ENCODE measurements at places on chromosomes 2 and 18.
A peak's percentile ranks its signal among the peaks of the same experiment; 100 is the strongest.

GRCh38 chr2:46434851-46435273 is 44.5 kb upstream of the TMEM247 start:
- DNase-seq, result no peak

DNA sequence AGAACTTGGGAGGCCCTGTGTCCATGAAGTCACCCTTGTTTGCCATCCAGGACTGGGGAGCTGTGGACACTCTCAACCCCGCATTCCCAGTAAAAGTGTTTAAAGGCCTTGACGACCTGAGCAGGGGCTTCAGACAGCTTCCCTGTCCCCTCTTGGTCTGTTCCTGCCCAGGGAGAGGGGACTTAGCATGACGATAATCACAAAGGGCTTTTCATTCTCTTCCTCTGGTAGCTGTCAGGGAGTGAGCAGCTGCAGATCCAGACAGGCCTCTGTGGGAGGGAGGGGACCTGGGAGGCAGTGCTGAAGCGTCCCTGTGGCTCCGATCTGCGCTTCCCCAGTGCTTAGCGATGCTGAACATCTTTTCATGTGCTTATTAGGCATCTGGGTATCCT is 77.8 kb upstream of the HS6ST1 start:
- no peak for DNase-seq

GRCh38 chr2:1256632-1257324 is 156.5 kb upstream of the TPO start:
- DNase-seq, result no peak

DNA sequence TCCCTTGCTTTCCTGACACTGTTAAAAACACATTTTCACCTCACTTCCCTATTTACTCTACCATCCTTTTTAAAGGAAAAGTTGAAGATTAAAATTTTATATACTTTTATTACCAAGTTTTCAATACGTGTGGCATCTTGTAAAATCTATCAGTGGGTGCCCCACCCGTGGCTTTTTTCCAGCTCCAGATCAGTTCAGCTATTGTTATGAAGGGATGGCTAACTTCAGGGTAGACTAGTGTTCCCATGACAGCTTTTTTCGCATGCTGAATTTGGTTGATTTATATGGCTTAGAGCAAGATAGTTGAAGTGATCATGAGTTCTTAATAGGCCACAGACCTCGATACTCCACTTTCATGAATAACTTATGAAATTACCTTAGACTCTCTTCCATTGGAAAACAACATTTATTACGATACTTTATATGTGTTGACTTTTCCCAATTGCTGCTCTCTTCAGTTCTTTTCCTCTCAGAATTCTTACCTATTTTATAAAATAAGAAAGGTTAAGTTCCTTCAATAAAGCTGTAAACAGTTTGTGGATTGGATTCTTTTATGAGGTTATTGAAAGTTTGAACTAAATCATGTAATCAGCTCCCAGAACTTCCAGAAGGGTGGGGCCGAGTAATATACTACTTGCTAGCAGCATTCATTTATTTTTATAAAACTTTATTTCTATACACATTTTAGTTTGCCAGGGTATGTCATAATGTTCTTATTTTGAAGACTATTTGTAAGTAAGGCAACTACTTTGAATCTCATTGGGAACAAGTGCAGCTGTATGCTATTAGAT is 680.9 kb downstream of the SATB2 start:
- no peak for DNase-seq

DNA sequence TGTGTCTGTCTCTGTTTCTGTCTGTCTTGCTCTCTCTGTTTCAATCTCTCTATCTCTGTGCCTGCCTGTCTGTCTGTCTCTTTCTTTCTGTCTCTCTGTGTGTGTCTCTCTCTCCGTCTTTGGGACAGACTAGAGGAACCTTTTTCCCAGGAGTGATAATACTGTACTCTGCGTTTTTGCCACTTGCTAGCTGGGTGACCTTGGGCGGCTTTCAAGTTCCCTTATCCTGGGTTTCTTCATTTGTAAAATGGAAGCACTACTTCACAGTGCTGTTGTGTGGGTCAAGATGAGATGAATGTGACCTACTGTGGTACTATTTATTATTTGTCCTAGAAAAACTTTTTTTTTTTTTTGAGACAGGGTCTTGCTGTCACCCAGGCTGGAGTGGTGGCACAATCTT is 42.4 kb downstream of the HPCAL1 start:
- no peak for DNase-seq

- DNase-seq, result no peak
Observed at GRCh38 chr2:223093436-223094241, 41.6 kb downstream of the KCNE4 start.

GRCh38 chr2:224401641-224402342 is at the start of gene FAM124B:
FAM124B (minus strand) TSS chr2:224402107; CDS start chr2:224401768, 339 bp downstream.
- DNase-seq, result no peak

GRCh38 chr2:81195017-81195773 is 890.6 kb upstream of the LRRTM1 start:
- DNase-seq, result no peak

DNA sequence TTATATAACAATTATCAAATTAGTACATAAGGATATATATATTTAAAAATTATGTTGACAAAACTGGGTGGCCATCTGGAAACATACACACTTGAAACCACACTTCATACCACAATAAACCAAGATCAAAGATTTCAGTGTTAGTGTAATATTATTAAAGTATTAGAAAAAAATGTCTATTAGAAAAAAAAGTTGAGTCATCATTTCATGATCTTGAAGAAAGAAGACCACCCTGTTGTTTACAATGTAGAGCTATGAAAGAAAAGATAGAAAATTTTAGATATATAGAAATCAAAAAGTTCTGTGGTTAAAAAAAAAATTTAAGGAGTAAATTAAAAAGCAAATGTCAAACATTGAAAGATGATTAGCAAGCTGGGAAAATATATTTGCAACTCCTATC is 224.5 kb upstream of the CDH20 start:
- no peak for DNase-seq

GRCh38 chr2:45964223-45964841 is 312.9 kb downstream of the PRKCE start:
- no peak for DNase-seq

DNA sequence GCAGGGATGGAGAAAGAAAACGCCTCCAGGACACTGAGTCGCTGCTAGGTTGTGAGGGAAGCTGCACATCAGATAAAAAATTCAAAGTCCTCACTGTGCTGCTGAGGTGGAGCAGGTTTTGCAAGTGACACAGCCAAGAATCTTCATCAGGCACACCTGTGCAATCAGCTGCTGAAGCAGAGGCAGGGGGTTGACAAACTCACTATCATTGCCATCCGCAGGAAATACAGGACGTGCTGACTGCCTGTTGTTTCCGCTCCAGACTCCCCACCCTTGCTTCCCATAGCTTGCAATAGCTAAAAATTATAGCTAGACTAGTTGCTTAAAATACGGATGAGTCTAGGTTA is 147.8 kb upstream of the FHL2 start:
- no peak for DNase-seq

DNA sequence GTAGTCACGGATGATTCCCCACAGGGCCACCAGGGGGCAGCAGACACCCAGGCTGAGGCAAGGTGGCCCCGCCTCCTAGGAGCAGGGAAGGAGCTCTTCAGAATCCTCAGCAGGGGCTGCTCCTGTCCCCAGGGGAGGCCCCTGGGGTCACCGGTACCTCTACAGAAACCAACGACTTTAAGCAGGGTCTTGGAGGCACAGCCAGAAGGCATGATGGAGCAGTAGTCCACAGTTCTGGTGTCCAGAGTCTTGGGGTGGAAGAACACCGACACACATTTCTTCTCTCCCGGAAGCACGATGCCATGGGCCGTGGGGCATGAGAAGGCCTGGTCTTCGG is 11.5 kb downstream of the CFAP65 start:
- peak; percentile 34 for DNase-seq

DNA sequence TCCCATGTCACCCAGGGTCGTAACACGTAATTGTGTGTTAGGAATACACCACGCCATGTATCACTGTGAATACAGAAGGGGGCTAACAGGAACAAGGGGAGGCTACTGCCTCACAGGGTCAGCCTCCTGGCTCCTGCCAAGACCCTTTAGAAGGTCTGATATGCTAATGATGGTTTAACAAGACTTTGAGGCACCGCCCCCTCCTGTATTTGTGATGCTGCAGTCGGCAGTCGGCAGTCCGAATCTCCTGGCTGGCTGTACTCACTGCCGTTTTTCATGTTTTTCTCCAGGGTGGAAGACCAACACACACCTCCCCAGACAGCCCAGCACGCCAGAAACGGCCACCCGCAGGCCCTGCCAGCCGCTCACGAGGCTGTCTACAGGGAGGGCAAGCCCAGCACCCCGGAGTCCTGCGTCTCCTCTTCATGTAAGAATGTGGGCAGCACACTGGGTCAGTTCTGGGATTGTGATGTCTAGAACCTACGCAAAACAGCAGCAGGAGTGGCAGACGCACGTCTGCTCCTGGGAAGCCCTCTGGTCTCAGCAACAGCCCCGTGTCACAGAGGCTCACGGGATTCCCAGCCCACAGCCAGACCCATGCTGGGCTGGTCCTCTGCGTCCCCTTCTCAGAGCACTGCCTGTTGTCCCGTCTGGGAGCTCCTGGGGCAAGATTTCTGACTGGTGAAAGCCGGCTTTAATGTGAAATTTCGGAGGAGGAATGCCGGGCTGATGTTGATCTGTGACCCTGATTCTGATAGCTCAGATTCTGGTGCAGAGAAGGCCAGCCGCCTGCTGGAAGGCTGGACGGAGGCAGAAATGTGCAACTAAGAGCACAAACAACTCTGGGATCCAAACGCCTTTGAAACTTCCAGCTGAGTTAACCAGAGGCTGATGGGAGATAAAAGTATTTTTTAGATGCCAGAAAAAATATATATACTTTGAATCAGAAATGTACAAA is 39.7 kb upstream of the B3GNT7 start:
- no peak for DNase-seq

- no peak for DNase-seq
Observed at GRCh38 chr2:239249776-239250175, 151.0 kb downstream of the HDAC4 start.

DNA sequence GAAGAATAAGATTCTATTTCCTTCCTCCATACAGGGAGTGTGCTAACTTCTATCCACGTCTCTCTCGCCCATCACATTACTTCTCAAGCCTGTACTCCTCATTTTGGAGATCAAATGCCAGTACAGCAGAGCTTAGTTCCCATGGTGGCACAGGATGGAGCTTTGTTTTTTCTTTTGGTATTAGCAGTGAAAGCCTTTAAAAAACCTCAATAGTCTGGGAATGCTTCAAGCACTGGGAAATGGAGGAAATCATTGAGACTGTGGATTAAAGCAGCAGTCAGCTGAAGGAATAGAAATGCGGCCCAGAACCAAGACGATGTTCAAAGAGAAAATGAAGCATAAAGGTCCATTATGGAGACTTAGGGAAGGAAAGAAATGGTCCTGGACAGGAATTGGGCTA is 102.3 kb downstream of the NRXN1 start:
- no peak for DNase-seq
